ENCODE measurements at places on chromosomes 1 and 21.

- DNase-seq: no peak
These were observed 69.4 kb downstream of the C1orf21 start for GRCh38 chr1:184456189-184456588.

DNA sequence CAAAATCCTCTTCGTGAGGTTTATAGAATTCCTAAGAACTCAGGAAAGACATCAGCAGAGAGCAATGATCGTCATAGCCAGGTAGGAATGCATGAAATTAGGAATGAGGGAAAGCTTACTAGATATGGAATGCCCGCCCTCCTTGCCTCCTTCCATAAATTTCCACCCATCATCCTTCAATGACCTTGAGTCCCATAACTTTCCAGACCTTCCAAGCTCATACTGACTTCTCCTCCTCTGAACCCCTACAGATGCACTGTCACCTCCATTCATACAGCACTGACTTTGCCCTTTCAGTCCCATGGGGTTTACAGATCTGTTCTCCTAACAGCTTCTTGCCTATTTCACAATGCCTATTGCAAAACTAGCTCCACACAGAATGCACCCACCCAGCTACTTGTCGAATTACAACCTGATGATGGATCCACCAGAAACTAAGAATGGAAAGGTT lies 23.8 kb upstream of the PPP1R15B start:
- no peak for DNase-seq

- DNase-seq: no peak
These were observed 6.4 kb downstream of the SZT2 start for GRCh38 chr1:43396059-43396458.

- DNase-seq: no peak
These were observed 107.5 kb downstream of the ODF2L start for GRCh38 chr1:86288586-86289147.

DNA sequence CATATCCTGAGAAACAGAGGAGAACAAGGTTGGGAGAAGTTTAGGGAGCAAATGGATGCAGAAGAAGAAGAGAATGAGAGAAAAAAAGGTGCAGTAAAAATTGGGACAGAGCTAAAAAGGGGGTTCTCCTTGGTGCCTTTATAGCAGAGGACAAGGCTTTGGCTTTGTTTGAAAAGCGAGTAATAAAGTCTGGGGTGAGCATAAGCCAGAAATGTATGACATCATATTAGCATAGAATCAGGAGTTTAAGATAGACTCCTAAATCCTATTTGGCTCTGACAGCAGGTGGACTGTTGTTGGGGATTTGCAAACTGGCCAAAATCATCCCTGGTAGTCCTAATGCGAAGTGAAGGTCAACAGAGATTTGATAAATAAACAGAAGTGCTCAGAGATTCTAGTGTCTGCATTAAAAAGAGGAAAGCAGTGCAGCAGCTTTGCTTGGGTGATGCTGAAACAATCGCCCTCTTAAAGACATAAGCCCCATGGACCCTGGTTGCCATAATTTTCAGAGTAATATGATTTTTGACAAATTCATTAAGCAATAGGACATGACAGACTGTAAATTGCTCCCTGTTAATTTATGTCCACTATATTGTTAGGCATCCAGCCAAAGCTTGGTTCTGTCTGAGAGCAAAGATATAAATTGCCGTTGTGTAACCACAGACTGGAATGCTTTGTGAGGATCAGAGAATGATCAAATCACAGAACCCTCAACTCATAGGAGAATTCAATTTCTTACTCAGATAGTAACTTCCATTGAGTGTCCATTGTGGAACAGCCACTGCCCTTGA lies 385.0 kb upstream of the NFIA start:
- no peak for DNase-seq

- DNase-seq: no peak
These were observed 61.6 kb downstream of the FHAD1 start for GRCh38 chr1:15308621-15309027.

DNA sequence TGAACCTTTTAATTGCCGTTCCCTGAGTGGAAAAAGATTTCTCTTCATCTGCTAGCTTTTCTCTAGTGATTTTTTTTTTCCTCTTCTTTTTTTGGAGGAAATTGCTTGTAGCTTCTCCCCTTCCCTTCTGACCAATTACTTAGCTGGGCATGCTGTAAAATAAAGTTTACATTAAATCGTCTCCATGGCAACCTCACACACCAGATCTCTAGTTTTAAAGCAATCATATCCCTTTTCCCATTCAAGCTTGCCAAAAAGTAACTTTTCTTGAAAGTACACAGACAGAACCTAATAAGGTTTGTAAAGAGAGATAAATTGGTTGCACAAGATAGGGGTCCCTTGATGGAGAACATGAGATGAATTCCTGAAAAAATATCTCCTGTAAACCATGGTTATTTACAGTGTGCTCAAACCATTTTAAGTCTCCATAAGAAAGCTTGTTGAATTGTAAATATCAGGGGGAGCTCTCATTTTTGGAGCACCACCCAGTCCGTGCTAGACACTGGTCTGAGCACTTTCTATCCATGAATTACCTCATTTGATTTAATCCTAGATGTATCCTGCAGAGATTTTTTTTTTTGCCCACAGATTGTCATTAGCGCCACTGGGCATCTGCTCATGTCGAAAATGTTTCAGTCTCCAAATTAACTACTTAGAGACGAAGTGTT lies 32.6 kb upstream of the HTR1D start:
- DNase-seq: no peak

DNA sequence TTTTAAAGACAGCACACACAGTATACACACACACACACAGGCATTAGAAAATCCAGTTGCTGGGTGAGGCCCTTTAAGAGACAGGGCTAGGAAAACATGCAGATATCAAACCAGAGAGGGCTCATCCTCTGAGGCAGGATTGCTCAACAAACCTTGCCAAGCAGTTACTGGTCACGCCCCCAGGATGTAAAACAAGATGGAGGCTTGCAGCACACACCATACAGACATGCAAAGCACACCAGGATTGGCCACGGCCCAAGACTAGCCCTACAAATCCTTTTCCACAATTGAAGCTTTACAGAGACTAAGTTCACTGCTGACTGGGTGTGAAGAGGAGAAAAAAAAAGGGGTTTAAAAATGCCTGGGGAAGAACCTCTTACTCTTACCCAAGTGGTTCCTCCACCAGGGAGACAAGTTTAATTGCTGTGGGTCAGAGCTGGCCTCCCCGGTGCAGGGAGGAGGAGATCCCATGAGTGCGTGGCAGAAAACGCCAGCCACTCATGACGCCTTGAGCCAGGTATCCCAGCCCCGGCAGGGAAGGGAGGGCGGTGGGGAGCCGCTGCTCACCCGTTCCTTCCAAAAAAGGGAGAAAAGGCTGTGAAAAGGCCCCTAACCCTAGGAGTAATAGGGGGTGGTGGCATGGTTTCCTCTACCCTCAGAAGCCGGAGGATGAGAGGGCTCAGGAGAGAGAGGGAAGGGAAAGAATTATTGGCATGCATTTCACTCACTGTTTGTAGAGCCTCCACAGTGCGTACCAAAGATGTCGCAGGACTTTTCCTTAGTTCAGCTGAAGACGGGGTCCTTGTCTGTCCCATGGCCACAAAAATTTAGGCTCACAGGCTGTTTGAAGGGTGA lies 594.6 kb upstream of the ZP4 start:
- no peak for DNase-seq

DNA sequence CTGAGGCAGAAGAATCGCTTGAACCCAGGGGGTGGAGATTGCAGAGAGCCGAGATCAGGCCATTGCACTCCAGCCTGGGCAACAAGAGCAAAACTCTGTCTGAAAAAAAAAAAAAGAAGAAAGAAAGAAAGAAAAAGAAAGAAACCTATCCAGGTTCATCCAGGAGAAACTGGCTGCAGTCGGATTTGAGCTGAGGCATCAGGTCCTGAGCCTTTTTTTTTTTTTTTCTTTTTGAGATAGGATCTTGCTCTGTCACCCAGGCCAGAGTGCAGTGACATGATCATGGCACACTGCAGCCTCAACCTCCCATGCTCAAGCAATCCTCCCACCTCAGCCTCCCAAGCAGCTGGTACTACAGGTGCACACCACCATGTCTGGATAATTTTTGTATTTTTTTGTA lies 22.5 kb upstream of the LUZP1 start:
- DNase-seq: no peak

GRCh38 chr1:198696211-198696610 lies 57.4 kb downstream of the PTPRC start:
- DNase-seq: no peak

DNA sequence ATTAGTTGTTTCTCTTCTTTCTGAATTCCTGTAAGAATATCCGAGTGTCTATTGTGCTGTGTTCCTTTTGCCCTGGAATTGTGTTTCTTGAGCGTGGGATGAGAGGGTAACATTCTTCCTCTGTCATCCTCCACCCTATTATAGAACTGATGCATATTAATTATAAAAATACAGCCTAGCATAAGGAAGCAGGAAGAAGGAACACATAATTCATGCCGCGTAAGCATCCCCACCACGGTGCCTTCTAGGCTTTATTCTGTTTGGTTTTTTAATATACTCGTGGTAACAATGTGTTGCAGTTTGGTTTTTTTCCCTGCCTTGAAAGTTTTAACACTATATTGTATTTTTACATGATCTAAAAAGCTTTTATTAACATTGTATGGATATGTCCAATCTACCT lies 65.7 kb downstream of the GALNT2 start:
- no peak for DNase-seq

- no peak for DNase-seq
These were observed 820.2 kb upstream of the ADAMTS5 start for GRCh38 chr21:27787046-27787445.

GRCh38 chr1:212560933-212561460 lies 47.6 kb upstream of the ATF3 start:
- no peak for DNase-seq

GRCh38 chr1:24727501-24728216 lies 17.6 kb upstream of the CLIC4 start:
- DNase-seq: no peak

DNA sequence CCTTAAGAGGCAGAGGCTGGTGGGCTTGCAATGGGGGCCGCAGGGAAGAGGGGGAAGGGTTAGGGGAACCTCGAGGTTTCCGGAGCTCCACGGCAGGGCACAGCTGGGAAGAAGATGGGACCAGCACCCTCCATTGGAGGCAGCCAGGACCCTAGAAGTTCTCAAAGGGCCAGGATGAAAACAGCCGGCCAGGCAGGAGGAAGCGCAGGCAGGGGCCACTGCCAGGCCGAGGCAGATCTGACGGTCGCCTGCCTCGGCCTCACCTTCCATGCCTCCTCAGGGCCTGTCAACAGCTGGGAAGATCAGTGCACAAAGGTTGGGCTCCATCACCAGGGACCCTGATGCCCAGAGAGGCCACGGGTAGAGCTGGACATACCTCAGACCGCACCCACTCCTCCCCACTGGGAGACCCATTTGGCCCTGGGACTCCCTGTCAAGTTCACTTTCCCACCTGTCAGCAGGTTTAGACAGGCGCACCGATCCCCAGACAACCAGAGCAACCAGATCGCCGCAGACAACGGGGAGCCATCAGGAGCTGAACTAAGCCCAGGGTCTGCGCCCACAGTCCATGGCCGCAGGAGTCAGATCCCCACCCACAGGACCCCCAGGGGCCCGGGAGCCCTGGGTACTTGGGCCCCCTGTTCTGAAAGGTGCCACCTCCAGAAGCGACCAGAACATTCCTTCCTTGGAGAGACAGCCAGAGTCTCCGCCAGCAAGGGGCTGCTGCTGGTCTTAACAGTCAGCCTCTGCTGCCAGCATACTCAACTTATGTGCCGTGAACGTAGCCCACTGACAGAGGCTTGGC lies 2.2 kb downstream of the SLC19A1 start:
- no peak for DNase-seq

DNA sequence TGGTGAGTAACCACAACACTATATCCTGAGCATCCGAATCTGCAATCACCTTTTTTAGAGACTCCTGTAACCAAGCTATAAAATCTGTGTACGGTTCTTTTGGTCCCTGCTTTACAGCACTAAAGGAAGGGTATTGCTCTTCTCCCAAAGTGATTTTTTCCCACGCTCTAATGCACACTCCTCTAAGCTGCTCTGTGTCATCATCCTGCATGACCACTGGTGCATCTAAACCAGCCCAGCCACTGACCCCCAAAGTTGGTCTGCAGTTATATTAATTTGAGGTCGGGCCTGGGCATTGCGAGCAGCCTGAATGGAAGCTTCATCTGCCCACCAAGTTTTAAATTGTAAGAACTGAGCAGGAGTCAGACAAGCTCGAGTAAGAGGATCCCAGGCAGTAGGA lies 480.0 kb downstream of the PTPRU start:
- no peak for DNase-seq

DNA sequence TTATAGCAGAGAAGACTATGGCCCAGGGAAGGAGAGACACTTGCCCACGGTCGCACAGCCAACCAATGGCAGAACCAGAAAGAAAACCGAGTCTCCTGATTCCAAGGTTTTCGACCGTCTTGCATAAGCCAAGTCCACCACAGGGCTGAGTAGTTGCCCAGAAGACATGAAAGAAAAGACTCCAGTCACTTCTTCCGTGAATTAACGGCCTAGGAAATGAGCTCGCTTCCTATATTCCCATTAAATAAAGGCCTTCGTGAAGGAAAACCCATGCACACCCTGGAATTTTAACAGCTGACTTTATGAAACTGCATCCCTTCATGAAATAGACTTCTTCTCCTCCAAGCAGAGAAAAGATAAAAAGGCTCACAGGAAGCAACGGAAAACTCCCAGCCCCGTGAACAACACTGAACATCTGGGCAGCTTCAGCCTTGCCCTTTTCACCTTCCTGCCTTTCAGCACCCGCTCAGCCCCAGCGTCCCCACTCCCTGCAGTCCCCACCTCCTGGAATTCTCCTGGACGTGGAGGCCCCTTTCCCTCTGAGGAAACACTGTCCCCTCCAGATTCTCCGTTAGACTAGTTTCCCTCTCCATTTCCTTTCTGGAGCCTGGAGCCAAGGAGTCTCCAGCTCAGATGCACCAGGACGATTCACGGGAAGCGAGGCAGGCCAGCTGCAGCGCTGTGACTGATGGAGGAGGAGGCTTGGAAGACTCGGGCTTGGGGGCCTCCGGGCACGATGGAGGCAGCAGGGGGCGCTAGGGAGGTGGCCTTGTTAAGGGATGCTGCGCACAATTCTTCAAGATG lies 2.7 kb upstream of the MYOC start:
- peak; percentile 68 for DNase-seq

DNA sequence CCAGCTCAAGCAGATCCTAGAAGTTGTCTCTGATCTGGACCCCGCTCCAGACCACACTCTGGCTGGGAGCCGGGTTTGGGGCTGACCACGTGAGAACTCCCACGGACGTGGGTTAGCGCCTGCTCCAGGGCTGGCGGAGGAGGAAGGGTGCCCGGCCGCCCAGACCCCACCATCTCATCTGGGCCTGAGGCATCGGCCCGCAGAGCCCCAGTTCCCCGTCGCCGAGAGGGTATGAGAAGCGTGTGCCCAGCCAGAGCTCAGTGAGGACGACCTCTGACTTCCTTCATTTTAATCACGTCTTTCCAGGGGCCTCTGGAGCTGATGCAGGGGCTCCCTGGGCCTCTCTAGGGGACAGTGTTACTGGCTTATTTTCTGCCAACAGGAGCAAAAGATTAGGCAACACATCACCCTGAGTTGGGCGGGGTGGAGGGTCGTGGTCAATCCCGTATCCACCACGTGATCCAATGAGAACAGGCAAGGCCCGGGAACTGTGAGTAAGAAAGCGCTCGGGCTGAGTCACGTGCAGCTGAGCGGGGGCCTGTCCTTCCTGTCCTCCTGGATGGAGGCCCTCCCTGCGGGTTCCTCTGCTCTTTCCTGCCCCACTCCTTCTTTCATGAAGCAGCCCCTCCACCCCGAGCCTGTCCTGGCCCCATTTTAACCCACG lies 81.1 kb downstream of the SIK1 start:
- DNase-seq: no peak
